ENCODE measurements at places on chromosomes 11 and 22. TPM values are rescaled to one million over a fixed set of nuclear protein-coding genes. Genes with fewer than 3 reads are reported as not detected.

DNA sequence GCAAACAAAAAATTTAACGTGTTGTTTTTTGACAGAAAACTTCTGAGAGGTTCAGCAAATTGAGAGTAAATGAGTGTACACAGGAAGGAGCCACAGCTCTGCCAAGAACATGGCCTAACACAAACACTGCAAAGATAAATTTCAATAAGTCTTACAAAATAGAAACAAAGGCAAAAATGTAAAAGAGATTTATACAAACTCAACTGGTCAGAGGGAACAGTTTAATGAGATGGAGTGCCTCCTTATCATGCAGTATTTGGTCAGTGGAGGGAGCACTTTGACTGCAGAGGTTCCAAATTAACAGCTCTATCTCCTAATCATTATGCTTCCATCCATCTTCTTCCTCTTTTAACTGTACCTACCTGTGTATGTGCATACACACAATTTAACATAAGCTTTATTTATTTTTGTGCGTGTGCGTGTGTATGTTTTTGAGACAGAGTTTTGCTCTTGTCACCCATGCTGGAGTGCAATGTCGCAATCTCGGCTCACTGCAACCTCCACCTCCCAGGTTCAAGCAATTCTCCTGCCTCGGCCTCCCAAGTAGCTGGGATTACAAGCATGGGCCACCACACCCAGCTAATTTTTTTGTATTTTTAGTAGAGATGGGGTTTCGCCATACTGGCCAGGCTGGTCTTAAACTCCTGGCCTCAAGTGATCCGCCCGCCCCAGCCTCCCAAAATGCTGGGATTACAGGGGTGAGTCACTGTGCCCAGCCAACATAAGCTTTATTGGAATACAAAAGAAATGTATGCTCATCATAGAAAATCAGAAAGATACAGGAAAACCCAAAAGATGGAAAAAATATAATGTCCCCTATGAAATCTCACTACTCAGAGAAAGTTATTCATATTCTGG is 111.9 kb downstream of the MRTFA start:
- DNase-seq = peak; percentile 4

Gene PHETA2
- total RNA-seq = 8.0 TPM

Gene KRTAP5-9
- total RNA-seq = not detected

Gene MIF
- 426 TPM for total RNA-seq

DNA sequence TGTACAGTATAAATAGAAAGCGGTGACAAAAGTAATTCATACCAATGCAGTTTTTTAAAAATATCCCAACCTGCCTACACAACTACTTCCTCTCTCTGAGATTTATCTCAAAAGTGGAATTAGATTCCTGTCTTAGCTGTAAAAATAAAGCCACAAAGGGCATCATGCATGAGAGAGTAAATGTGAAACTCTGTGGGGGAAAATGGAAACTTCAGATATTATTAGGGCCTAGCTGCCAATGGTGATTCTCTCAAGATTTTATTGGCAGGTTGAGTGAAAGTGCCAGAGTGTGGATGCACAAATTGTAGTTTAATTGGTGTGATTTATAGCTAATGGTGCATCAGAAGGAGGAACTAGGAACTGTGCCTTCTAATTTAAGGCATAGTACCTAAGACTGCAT is 356.9 kb upstream of the CCDC90B start:
- DNase-seq = no peak

GRCh38 chr11:84790849-84791427 is 836.2 kb downstream of the DLG2 start:
- no peak for DNase-seq

DNA sequence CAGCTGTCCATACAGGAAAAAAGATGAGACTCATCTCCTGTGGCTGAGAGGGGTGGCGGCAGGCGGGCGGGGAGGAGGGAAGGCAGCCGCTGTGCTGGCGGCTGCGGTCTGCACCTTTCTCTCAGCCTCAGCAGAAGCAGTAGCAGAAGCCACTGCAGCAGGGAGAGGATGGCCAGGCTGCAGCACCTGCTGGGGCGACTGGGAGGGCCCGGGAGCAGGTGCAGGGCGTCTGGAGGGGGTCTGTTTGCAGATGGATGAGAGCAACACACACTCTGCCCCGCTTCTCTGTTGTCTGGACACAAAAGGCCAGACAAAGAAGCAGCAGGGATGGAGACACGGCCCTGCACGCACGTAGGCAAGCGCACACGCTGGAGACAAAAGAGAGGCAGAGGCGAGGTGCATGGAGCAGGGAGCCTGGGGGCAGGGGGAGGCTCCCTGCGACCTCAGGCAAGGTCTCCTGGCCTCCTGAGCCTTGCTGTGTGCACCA is 9.3 kb upstream of the MIAT start:
- DNase-seq = no peak

GRCh38 chr11:65947603-65948125 is 2.4 kb downstream of the TSGA10IP start:
- DNase-seq = no peak

GRCh38 chr11:105553025-105553424 is 56.8 kb upstream of the GRIA4 start:
- DNase-seq = no peak

Gene OR51Q1
- total RNA-seq = not detected

Gene MB
- total RNA-seq = 1.3 TPM

Gene HIC2
- 4.9 TPM for total RNA-seq

Gene B4GALNT4
- 52.5 TPM for total RNA-seq

GRCh38 chr11:73359341-73359740 is 16.9 kb upstream of the RELT start:
- no peak for DNase-seq

DNA sequence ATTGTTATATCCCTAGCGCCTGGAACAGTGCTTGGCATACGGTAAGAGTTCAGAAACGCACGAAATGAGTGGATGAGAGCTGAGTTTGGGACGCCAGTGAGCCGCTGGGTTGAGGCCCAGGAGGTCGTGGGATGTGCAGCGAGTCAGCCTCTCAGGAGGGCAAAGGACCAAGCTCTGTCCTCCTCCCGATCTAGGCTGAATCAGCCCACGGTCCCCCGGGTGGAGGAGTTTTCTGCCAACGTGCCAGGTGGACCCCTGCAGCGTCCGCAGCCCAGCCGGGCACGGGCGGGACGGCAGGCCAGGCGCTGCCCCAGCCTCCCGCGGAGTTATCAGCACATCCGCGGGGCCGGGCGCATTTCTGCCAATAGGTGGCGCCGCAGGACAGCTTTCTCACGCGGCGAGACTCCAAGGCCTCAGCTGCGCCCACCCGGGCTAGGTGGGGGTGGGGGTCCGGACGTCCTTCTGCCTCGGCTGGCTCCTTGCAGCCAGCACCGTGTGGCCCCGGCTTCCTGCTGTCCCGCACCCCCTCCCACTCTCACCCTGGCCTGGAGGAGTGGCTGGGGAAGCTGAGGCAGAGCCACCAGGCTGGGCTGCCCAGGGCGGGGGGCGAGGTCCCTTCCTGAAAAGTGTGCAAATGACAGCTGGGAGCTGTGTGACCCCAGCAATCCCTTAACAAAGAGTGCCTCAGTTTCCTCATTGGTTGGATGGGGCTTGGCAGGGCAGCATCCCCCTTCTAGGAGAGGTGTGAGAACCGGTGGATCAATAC is 2.2 kb upstream of the RPS19BP1 start:
- DNase-seq = peak; percentile 95

Gene OR52I1
- not detected for total RNA-seq

DNA sequence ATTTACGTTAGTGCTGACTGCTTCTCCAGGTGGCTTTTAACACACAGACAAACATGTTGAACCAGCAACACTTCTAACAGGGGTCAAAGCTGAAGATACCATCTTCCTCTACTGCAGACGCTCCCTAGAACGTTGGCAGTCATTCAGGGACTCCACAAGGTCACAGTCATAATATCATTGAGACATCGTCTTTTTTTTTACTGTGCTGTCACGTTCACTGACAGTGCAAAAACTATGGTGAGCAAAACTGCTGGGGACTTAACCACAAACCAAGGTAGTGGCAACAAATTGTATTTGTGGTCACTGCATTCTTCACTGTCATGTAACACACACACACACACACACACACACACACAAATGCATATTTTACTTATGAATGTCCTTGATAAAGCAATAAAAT is 244.9 kb downstream of the CASP12 start:
- DNase-seq = no peak

DNA sequence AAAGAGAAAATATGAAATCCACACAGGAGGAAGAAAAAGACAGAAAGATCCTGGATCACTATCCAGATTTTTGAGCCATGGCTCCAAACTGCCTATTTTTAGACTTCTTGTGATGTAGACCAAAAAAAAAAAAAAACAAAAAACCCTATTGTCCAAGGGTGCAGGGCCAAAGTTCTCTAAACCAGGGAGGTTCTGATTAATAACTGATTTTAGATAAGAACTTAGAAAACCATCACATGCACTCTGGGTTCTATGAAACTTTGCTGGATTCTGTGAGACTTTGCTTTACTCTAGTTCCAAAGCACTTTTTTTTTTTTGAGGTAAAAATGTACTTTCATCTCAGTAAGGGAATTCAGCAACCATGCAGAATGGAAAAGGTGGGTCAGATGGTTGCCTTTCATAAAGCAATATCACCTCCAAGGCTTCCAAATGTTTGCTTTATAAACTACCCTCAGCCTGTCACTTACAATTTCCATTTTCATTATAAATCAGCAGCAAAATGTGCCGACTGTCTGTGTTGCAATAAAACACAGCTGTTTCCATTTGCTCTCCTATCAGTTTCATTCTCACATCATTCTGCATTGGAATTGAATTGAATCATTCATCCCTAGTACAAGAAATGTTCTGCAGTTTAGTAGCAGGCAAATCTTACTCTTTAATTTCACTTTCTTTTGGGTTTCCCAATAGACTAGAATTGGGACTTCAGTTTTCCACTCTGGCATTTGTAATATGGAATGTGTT is 1584.3 kb upstream of the RAG2 start:
- no peak for DNase-seq

Gene LDHAL6A
- not detected for total RNA-seq

Gene PPFIA1
- 46.4 TPM for total RNA-seq

Gene TPCN2
- total RNA-seq = 20.5 TPM

- no peak for DNase-seq
Measured at GRCh38 chr11:92436034-92436920, 211.7 kb downstream of the FAT3 start.

DNA sequence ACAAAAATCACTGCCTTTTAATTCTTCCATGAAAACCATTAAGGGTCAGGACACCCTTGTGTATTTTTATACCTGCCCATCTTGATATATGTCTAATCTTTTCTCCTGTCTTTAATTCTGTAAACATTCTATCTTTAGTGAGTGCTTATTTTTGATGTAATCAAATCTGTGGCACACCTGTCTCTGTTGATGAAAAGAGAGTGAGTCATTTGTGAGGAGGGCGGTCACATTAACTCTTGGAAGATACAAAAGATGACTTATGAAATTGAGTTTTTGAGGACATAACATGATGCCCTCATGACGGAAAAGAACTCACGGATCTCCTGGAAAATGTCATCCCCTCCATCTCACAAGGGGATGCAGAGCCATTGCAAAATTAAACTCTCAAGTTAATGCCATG is 206.5 kb upstream of the PGR start:
- no peak for DNase-seq

Gene YPEL1
- total RNA-seq = 2.9 TPM

Gene ZBTB16
- total RNA-seq = 160 TPM

GRCh38 chr22:25656724-25657123 is 85.3 kb upstream of the MYO18B start:
- no peak for DNase-seq

GRCh38 chr11:131690362-131690761 is 319.9 kb downstream of the NTM start:
- no peak for DNase-seq

- no peak for DNase-seq
Measured at GRCh38 chr11:114847306-114847975, 169.1 kb downstream of the NXPE2 start.

- no peak for DNase-seq
Measured at GRCh38 chr11:13152736-13153541, 124.7 kb upstream of the BMAL1 start.

- no peak for DNase-seq
Measured at GRCh38 chr11:13074714-13075464, 65.8 kb downstream of the RASSF10 start.

GRCh38 chr22:31659246-31659645 is 2.8 kb downstream of the PISD start:
- no peak for DNase-seq

DNA sequence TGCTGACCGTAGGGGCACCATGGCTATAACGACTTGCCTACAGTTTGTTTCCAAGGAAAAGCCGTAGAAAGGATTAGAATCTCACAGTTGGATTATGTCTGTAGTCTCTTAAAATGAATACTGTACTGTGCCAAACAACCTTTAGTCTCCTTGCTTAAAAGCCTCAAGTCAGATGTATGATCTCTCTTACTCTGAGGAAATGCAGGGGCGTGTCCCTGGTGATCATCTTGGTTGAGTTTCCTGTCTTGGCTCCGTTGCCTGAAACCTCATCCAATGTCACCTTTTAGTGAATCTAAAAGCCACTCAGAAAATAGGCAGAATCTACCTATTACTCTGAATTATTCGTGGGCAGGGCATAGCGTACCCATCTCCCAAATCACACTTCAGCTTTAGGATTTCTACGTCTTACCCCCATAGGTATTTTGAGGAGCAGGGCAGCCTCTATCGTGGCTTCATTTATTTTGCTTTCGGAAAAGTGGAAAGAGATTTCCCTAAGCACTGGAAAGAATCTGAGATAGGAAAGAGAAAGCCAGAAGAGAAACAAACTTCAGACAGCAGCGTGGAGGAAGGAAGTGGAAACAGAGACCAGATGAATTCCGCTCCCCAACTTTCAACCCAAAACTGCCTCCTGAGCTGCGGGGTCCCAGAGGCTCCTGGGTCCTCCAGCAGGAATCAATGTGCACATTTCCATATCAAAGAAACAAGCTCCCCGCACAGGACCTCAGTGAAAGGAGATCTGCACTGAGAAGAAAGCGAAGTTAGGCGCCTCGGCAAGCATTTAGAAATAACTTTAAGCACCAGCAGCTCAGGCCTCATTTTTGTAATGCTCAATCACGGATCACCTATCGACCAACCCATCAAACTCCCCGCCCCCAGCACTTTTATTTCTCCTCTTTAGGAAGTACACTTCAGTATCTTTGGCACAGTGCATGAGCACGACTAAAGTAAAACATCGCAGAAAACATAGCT is 245.8 kb downstream of the ETS1 start:
- no peak for DNase-seq

Gene TMPRSS5
- total RNA-seq = 0.60 TPM

GRCh38 chr11:4975436-4975835 is 19.2 kb upstream of the OR51L1 start:
- DNase-seq = no peak

DNA sequence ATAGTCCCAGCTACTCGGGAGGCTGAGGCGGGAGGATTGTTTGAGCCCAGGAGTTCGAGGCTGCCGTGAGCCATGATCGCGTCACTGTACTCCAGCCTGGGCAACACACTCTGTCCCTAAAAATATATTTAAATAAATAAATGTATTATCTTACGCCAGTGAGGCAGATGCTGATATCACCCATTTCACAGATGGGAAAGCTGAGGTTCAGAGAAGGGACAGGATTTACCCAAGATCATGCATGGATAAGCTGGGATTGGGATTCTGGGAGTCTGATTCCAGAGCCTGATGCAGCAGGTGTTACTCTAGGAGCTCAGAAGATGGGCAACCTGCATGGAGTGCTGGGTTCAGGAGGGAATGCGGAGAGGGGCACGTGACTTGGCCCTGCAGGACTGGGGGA is 17.8 kb downstream of the SGSM1 start:
- DNase-seq = no peak

- DNase-seq = no peak
Measured at GRCh38 chr11:43145653-43146052, 166.1 kb upstream of the API5 start.
